A375 (cell line): ENCODE measurements at places on chromosomes 6 and 20. TPM values are rescaled to one million over a fixed set of nuclear protein-coding genes. Genes with fewer than 3 reads are reported as not detected.

Gene GPX6
- not detected in 2 replicates for total RNA-seq

Gene SLPI
- total RNA-seq: not detected in 2 replicates

Gene ANGPT4
- 0.05 TPM in 1 of 2 replicates, not detected in the other for total RNA-seq

Gene FAM217A
- not detected in 2 replicates for total RNA-seq

Gene EPHA7
- 3.6 and 5.9 TPM in 2 replicates for total RNA-seq

Gene SLC22A23
- 0.53 and 0.66 TPM in 2 replicates for total RNA-seq

Gene FAM209B
- total RNA-seq: 1.1 TPM in 1 of 2 replicates, not detected in the other

Gene BFSP1
- 7.7 and 11.1 TPM in 2 replicates for total RNA-seq

Gene DNMT3B
- total RNA-seq: 2.8 and 4.1 TPM in 2 replicates

Gene PTK7
- total RNA-seq: 25.7 and 27.3 TPM in 2 replicates

Gene CD83
- 7.2 and 9.0 TPM in 2 replicates for total RNA-seq

Gene PCK1
- total RNA-seq: 0.04 TPM in 1 of 2 replicates, not detected in the other

Gene OR2B6
- not detected in 2 replicates for total RNA-seq

Gene TMC2
- not detected in 2 replicates for total RNA-seq

Gene SCGN
- not detected in 2 replicates for total RNA-seq

Gene HLA-DQB2
- 0.19 TPM in 1 of 2 replicates, not detected in the other for total RNA-seq

Gene COL9A3
- total RNA-seq: 835 and 843 TPM in 2 replicates

Gene DPPA5
- total RNA-seq: not detected in 2 replicates

Gene NKX2-2
- total RNA-seq: 0.41 and 1.8 TPM in 2 replicates

Gene ZC2HC1B
- not detected in 2 replicates for total RNA-seq

Gene HMGN3
- 44.8 and 58.0 TPM in 2 replicates for total RNA-seq

Gene TDRD6
- total RNA-seq: under 0.01 and 0.03 TPM in 2 replicates

Gene COX7A2
- total RNA-seq: 174 and 193 TPM in 2 replicates

Gene LINC00237
- not detected in 2 replicates for total RNA-seq

Gene LHFPL5
- not detected in 2 replicates for total RNA-seq

Gene RSPH9
- total RNA-seq: not detected in 2 replicates
